ENCODE measurements at places on chromosomes 5 and 9. TPM values are rescaled to one million over a fixed set of nuclear protein-coding genes. Genes with fewer than 3 reads are reported as not detected.

- no peak for DNase-seq
Measured at GRCh38 chr9:107620801-107621200, 131.2 kb upstream of the KLF4 start.

DNA sequence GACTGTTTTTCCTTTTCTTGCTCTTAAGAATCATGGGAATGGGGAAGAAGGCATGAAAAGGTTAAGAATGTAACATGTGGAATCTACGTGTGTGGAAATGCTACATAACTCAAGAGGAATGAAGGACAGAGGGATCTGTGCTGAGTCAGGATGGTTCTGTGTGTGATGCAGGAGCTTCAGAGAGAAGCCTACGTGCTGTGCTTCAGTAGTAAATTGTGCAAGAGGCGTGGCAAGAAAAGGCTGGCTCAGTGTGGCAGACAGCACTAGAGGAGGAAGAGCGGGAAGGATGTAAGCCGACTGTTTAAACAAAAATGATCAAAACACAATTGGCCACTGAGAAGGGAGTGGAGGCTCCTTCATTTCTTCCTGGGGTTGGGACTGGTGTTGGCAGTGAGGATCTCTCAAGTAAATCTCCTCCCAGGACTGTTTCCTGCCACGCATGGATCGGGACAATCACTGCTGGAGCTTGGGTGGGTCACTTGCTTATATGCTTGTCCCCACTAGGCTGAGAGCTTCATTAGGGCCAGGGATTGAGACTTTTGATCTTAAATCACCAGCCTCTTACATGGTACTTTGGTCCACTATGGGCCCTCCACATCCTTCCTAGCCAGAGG, 59.4 kb upstream of the BASP1 start:
- DNase-seq, result no peak

DNA sequence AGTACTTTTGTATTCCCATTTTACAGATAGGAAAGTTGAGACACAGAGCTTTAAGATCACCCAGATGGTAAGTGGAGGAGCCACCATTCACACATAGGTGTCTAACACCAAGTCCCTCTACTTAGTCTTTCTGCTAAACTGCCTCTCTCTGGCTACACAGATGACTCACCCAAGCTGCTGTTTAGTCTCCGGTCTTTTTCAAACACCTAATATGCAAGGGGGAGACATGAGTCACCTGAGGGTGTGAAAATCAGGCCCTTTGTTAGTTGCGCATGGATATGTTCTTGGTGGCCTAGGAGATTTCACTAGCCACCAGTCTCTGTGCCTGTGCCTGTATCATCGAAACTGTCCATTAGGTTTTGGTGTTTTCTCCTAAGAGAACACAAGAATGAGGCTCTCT, 117.8 kb downstream of the MAST4 start:
- no peak for DNase-seq

GRCh38 chr5:6135977-6136376, 242.4 kb downstream of the MED10 start:
- no peak for DNase-seq

- no peak for DNase-seq
Measured at GRCh38 chr5:116032991-116033390, 719 bp downstream of the ARL14EPL start.

- no peak for DNase-seq
Measured at GRCh38 chr9:133999851-134000265, 7.7 kb upstream of the VAV2 start.

DNA sequence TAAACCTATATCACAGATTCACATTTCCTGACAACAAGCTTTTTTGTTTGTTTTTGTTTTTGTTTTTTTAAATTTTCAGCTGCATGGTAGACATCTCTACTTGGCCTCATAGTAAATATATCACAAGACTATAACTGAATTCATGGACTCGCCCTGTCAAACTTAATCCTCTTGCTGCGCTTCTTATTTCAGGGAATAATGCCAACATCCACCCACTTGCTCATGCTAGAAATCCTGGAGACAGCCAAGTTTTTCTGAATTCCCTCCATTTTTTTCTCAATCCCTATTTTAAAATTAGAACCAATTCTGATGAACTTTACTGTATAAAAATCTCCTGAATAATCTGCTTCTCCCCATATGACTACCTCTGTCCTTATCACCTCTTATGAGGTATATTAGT, 283.6 kb upstream of the RPS23 start:
- no peak for DNase-seq

DNA sequence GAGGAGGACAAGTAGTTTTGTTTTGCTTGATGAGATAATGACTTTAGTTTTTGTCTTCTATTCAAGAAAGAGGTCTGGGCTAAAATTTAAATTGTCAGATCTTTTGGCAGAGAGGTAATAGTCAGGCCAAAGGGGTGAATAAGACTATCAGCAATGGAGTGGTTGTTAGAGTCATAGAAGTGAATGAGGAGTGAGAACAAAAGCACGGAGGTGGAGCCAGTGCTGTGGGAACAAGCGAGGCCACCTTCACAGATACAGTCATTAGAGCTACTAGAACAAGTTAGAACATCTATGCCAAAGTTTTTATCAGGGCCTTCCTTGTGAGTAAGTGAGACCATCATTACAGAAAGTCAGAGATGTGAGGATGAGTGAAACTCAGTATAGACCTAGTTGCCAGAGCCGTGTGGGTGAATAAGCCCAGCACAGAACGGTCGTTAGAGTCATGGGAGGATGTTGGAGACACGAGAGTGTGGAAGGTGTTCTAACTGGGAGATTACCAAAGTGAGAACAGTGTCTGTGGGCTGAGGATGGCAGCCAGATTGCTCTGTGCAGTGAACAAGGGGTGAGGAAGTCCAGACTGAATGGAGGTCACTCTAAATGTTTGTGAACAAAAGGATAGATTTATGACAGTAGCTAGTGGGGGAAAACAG, 135.1 kb downstream of the RPS23 start:
- no peak for DNase-seq

- DNase-seq, result no peak
Measured at GRCh38 chr9:113486327-113486726, 22.8 kb downstream of the RGS3 start.

- DNase-seq, result no peak
Measured at GRCh38 chr9:126925876-126926275, 11.3 kb downstream of the RALGPS1 start.

- DNase-seq, result no peak
Measured at GRCh38 chr5:172843825-172844576, 9.9 kb downstream of the ERGIC1 start.

DNA sequence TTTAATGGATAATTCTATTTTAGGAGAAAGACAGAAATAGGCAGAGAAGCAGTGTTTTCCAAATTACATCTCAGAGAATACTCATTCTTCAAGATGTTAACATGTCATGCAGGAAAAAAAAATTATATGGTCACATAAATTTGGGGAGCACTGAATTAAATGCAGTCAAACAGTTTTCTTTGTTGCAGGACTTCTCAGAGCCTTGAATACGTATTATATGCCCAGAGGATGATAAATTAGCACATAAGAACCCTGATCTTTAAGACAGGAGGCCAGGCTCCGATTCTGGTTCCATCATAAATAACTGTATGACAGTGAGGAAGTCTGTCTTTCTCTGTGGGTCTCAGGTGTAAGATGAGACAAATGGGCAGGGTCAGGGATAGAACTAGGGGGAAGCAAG, 41.4 kb downstream of the FAT2 start:
- no peak for DNase-seq

DNA sequence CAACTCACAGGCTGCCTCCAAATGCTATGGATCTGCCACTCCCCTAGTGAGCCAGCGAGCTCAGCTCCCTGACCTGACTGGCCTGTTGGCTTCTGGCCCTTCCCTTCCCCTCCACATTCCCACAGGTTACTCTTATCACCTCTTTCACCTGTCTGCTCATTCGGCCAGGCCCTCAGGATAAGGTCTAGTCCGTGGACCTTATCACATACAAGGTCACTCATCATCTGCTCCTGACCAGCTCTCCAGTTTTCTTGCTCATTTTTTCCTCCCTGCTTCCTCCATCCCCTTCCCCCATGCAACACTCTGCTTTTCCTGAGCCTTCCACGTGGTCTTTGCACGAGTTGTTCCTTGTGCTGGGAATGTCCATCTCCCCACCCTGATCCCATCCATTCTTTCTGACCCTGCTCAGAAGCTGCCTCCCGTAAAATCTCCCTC, 25.9 kb upstream of the NDST1 start:
- no peak for DNase-seq

DNA sequence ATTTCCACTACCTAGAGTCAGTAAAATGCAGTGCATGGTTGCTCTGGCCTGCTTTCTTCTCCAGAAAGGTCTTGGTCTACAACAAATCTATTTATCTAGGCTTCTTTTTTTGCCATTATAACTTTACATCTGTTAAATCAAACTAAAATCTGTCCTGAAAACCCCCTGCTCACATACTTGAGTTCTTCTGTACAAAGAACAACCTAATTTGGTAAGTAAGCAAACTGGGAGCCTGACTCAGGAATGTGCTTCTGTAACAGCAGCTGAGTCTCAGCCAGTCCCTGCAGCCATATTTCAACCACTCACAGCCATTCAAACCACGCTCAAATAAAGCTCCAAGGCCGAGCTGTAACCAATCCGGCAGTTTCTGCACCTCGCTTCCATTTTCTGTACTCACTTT, 95.8 kb downstream of the PLPP1 start:
- no peak for DNase-seq

- DNase-seq, result no peak
Measured at GRCh38 chr5:42767491-42768105, 11.0 kb downstream of the CCDC152 start.

DNA sequence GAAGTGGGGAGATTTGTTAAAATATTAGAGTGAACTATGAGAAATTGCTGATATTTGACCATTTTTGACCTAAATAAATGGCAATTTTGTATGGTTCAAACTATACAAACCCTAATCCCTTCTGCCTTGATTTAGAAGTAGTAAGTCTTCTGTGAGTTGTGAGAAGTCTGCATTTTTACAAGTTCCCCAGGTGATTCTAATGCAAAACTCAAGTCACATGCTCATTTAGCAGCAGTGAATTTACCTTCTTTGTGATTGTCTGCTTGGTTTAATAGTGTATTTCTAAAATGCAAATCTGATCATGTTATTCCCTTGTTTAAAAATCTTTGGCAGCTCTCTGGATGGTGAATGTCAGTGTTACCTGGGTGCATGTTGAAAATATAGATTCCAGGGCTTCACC, 2.8 kb downstream of the MEGF10 start:
- no peak for DNase-seq

DNA sequence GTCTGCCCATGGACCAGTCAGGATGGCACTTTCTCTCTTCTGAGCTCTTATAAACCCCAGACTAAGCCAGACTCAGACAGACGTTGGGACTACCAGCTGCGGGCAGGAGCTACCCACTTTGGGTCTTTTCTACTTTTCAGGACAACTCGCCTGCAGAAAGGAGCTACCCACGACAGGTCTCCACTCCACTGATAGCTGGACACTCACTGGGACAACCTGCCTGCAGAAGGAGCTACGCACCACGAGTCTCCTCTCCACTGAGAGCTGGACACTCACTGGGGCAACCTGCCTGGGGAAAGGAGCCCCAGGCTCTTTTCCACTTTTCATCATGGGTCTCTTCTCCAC, 1440.2 kb upstream of the ACO1 start:
- peak; percentile 16 for DNase-seq

Gene NR5A1
- not detected for total RNA-seq

Gene RAD23B
- total RNA-seq, result 86.7 TPM

Gene CDKN2AIPNL
- 22.3 TPM for total RNA-seq

Gene UBAC1
- total RNA-seq, result 30.5 TPM

Gene BAAT
- not detected for total RNA-seq

Gene PRDM12
- not detected for total RNA-seq

Gene NSA2
- 124 TPM for total RNA-seq
